ENCODE measurements at places on chromosomes 6 and 20.

- no peak for DNase-seq
Observed at GRCh38 chr6:2028457-2029038, 216.9 kb downstream of the GMDS start.

- no peak for DNase-seq
Observed at GRCh38 chr20:57672164-57672563, 37.7 kb downstream of the PMEPA1 start.

DNA sequence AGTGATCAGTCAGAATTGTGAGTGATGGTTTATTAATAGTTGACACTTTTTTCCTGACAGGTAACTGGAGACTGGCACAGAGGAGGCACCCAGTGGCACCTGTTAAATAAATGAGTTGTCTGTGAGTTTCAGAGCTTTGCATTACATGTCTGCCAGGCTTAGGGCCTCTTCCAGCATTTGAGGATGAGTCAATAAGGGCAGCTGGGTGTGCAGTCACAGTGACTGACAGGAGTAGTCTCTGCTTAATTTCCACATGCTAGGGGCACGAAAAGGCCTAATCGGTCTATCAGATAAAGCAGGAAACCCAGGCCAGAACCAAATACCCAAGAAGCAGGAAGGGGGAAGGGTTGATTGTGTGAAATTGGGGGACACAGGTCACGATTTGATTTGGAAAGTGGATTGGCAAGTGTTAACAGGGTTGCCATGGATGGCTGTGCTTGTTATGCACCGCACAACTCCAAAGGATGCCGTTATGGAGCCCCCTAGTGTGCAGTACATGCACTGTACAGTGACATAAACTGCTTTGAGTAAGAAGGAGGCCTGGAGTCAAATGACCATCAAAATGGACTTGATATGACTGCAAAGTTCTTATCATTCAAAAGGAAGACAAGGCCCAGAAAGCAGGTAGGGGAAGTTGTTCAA, 111.9 kb upstream of the GGTLC1 start:
- DNase-seq = peak; percentile 55

DNA sequence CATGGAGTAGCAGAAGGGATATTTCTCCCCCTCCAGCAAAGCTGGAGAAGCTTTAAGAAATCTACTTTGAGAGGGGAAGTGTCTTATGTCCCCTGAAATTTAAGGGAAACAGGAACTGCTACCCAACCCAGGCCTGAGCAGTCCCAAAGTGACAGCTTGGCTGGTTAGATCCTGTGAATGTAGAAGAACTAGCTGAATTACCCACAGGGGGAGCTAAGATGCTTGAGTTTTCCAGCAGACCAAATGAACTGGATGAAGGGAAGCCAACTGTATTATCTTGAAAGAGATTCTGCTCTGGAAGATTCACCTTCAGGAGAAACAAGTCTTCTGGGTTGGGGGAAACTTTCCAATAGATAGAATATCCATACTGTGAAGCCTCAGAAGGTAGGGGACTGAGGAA, 303.3 kb upstream of the MMS22L start:
- DNase-seq = no peak

GRCh38 chr6:19997104-19997503, 159.9 kb downstream of the ID4 start:
- no peak for DNase-seq

- DNase-seq = no peak
Observed at GRCh38 chr20:64074184-64074789, 5.0 kb downstream of the RGS19 start.

DNA sequence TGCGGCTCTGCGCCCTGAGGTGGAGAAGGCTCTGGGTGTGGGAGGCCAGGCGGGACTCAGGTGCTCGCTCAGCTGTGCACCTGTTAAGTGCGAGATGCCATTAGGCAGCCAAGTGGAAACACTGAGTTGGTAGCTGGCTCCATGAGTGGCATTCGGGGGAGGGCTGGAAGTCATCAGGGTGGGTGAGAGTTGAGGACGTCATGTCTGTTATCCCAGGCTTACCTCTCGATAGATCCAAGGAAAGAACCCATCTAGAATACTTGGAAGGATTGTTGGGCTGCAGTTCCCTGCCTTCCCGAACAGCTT, 41.3 kb downstream of the TAF8 start:
- no peak for DNase-seq

- DNase-seq = no peak
Observed at GRCh38 chr6:99178168-99178567, 171.3 kb downstream of the FAXC start.

- no peak for DNase-seq
Observed at GRCh38 chr20:43963233-43963632, 48.6 kb downstream of the TOX2 start.

GRCh38 chr6:28537509-28538140, 11.9 kb downstream of the GPX5 start:
- DNase-seq = peak; percentile 60

GRCh38 chr6:147227770-147228320, 23.6 kb downstream of the STXBP5 start:
- DNase-seq = no peak

GRCh38 chr6:89787660-89788328, 31.8 kb downstream of the MDN1 start:
- no peak for DNase-seq

- DNase-seq = no peak
Observed at GRCh38 chr20:8209061-8209460, 77.0 kb downstream of the PLCB1 start.

DNA sequence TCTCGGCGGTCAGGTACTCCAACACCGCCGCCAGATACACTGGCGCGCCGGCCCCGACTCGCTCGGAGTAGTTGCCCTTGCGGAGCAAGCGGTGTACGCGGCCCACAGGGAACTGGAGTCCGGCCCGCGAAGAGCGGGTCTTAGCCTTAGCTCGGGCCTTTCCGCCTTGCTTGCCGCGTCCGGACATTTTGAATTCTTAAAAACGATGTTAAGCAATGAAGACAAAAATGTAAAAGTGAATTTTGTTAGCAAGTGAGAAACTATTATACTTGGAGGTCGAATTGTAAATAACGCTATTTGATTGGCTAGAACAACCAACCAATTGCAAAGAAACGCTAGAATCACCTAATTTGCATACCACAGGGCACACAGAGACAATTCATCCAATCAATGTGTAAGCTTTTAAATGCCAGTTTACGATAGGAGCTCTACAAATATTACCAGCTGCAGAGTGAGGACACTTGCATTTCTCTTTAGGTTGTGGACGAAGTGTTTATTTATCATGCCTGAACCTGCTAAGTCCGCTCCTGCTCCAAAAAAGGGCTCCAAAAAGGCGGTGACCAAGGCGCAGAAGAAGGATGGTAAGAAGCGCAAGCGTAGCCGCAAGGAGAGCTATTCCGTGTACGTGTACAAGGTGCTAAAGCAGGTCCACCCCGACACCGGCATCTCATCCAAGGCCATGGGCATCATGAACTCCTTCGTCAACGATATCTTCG, 112.0 kb downstream of the HFE start:
- DNase-seq = peak; percentile 78

GRCh38 chr6:148240461-148240840, 102.2 kb upstream of the SASH1 start:
- DNase-seq = no peak

DNA sequence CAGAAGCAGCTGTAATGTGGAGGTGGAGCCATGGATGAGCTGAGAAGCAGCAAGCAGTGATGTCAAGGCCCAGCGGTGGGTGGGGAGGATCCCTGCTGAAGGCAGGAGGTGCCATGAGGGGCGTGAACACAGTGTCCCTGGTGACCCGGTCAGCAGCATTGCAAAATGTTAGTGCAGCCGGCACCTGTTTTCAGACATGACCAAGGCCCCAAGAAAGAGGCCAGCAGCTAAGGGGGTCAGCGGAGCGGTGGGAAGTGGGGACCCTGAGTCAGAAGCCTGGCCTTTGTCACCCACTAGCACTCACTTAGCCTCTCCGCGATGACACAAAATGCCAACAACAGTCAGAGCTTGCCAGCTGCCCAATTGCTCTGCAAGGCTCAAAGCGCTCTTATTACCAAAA, 51.9 kb downstream of the TMEM242 start:
- DNase-seq = no peak

GRCh38 chr20:48919882-48920526, 1.5 kb upstream of the ARFGEF2 start:
- DNase-seq = no peak

GRCh38 chr6:11771473-11772048, 7.0 kb downstream of the ADTRP start:
- DNase-seq = no peak

DNA sequence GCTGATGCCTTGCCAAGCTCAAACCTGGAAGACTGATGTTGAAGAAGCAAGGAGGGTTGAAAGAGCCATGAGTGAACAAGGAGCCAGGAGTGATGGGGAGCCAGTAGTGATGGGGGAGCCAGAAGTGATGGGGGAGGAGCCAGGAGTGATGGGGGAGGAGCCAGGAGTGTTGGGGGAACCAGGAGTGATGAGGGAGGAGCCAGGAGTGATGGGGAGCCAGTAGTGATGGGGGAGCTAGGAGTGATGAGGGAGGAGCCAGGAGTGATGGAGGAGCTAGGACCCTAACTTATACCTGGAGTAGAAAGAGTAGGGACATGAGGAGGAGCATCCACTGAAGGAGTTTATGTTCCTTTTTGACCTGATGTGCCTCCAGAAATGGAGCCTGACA, 14.6 kb upstream of the CD93 start:
- no peak for DNase-seq

DNA sequence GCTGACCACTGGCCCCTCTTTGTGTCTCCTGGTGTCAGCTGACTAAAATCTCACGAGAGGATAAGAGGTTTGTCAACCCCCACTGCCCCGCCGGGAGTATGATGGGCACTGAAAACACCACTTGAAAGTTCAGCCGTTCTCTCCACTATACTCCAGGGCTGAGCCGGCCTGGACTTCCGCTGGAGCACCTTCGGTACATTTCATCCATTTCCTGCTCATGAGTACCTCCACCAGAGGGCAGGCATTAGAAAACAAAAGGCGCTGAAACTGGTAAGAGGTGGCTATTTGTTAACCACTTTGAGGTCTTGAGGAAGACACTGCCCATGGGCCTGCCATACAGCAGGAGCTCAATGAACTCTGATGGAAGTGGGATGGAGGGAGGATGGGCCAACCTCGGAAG, 17.9 kb upstream of the ANKRD60 start:
- DNase-seq = no peak

DNA sequence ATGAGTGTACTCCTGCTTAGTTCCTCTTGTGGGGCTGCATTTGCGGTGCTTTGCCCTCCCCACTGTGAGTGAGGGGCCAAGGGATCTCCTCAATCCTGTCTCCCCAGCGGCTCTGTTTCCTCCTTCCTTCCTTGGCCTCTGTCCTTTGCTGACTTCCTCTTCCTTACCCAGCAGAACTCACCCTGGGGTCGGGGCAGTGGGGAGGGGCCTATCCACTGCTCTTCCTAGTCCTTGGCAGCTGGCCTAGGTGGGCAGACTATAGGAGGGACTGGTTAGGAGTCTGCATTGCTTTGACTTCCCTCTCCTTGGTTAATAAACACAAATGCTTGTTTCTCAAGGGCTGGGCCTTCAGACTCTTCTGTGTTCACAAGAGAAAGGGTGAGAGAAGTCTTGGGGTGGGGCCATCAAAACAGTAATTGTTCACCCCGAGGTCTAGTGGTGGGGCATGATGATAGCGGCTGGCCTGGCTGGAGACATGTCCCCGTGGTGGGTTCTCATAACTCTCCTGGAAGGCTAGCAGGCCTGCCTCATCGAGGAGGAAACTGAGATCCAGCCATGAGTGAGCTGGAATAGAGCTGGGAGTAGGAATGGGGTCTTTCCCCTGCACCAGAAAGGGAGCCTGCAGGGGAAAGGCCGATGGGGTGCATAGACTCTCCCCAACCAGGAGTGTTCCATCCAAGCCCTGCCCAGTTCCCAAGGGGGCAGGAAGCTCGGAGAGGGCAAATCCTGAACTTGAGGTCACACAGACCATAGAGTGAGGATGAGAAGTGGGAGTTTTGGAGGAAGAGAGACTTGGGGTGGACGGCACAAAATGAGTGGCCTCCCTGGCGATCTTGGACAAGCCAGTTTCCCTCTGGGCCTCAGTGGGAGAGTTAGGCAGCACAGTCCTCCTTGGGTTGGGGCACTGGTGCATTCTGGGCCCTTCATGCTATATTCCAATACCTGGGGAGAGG, 12.7 kb downstream of the FAM110A start:
- no peak for DNase-seq

DNA sequence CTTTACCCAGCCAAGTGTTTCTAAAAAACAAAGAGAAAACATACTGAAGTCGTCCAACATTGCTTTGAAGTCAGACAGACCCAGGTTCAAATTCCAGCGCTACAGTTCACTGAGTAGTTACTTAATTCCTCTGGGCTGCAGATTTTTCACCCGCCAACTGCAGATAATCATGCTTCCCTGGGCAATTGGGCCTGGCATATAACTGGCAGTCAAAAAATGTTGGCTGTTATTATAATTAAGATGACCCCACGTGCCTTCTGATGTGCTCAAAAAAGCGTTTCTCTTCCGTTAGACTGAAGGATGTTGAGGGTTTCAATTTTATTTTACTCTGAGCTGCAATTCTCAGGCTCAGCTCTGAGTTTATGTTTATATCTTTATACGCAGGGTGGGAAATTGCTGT, 156.1 kb upstream of the CITED2 start:
- DNase-seq = no peak

- DNase-seq = peak; percentile 57
Observed at GRCh38 chr20:62804627-62805154, at the start of gene OGFR. Gene OGFR, plus strand, starts transcription at chr20:62804835. Its CDS starts 25 bp downstream, at chr20:62804860.

DNA sequence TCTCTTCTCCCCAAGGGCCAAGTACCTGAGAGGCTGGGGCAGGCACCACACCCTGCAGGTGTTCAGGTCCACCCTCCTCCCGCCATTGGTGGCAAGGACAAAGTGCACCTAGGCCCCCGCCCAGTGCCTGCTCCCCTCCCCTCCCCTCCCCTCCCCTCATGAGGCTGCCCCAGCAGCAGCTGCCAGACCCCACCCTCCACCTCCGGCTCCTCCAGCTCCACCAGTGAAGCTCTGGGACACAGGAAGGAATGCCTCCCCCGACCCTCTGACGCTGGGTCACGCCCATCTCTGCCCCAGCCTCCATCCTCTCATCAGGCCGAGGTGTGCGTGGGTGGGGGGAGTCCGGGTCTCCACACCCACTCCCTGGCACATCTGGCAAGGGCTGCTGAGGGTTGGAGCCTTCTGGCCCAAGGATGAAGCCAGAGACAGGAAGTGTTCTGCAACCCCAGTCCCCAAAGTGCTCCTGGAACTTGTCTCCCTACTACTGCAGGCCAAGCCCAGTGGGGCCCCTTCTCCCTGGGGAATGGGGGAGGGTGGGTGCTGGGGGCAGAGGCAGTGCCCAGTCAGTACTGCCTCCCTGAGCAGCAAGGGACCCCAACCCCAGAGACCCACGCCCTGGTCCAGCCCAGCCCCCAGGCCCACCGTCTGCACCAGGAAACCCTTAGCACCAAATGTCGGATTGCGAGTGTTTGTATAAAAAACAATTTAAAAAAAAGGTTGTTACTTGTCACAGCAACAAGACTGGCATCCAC, 1.6 kb upstream of the UCKL1 start:
- peak; percentile 46 for DNase-seq

GRCh38 chr20:62227977-62228958, 8.2 kb upstream of the HRH3 start:
- no peak for DNase-seq

DNA sequence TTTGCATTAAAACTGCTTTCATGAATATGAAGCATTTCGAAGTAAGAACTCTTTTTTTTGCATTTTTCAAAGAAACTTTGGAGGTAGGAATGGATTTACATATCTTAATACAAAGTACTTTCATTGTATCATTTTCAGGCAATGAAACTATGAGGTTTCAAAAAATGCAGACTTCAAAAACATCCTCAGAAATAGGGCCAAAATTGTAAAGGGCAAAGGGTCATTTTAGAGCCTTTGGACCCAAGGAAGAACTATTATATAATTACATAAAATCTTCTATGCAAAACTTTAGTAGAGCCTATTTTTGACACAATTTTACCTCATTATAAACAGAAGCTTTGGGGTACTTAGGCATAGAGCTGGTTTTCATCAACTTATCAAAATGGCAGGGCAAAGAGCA, 4.9 kb downstream of the PRKN start:
- DNase-seq = no peak
